ENCODE measurements at places on chromosomes 11 and 22.
A peak's percentile ranks its signal among the peaks of the same experiment; 100 is the strongest.

DNA sequence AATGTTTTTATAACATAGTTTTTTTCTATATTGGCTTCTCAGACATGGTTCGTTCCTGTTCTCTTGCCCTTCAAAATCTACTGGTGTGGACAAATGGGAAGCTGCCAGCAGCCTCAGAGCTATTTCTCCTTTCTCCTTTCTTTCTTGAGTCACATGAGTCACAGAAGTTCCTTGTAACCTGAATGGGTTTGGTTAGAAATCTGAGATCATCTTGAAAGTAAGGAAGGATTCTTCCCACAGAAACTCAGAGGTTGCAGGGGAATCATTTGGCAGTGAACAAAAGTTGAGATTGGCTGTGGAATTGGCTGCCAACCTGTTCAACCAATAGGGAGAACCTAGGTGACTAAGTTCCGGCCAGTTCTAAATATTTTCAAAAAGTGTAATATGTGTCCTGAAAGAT, 12.5 kb downstream of the PLET1 start:
- no peak for DNase-seq

- DNase-seq, result peak; percentile 29
Observed at GRCh38 chr11:22337596-22338485, at the start of gene SLC17A6. Gene SLC17A6, plus strand, starts transcription at chr11:22338381. Its CDS starts 153 bp downstream, at chr11:22338534.

- no peak for DNase-seq
Observed at GRCh38 chr11:92489826-92490399, 265.3 kb downstream of the FAT3 start.

- no peak for DNase-seq
Observed at GRCh38 chr11:106551744-106552673, 466.3 kb downstream of the GUCY1A2 start.

GRCh38 chr11:75615751-75616150, 53.1 kb downstream of the MAP6 start:
- DNase-seq, result no peak

DNA sequence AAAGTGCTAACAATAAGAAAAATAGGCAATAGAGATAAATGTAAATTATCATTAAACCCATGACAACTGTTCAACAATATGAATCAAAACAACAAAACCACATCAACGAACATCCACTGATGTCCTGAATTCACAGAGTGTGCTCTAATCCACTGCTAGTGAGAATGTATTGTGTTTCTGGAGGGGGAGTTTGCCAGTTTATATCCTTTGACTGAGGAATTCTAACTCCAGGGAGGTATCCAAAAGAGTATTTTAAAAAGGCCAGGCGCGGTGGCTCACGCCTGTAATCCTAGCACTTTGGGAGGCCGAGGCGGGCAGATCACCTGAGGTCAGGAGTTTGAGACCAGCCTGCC, 1.7 kb upstream of the WEE1 start:
- DNase-seq, result no peak

- DNase-seq, result no peak
Observed at GRCh38 chr22:19714312-19715187, at the start of gene SEPTIN5. Gene SEPTIN5, plus strand, starts transcription at chr22:19714503. Its CDS starts 86 bp downstream, at chr22:19714589.
